ENCODE measurements at places on chromosomes 4 and X.
A peak's percentile ranks its signal among the peaks of the same experiment; 100 is the strongest.

DNA sequence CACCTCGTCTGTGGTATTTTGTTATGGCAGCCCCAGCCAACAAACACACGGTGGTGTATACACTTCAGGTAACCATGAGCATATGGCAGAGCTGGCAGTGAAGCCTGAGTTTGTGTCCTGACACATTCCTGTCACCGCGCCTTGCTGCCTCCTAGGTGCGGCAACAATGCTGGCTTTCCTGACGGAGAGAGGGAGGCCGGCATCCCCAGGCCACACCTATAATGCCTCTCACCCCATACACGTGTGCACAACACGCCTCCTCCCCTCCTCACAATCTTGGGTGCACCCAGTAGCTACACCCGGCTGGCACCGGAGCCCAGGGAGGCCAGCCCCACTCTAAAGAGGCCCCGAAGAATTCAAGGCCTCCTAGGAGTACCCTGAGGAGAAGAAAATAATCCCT, 158.5 kb downstream of the NSUN7 start:
- DNase-seq, result no peak

GRCh38 chrX:136251041-136251991, at the start of gene MAP7D3:
TSS of gene MAP7D3 (minus strand) at chrX:136251400. CDS start at chrX:136251358, 42 bp downstream.
- peak; percentile 60 for DNase-seq

DNA sequence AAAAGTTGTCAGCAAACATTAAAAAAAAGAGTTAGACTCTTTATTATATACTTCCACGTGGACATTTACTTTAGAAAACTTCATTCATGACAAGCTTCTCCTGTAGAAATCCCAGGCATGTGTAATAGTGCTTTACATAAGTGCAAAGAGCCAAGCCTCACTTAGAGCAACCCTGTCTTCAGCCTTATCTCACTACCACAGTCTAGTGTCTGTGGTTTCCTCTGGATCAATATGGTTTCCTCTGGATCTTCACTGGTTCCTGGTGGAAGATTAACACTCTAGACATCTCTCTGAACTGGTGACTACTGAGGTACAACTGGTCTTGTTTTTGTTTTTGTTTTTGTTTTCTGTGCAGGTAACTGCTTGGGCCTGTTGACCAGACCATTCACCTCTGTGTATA, 18.4 kb upstream of the ARMCX5 start:
- DNase-seq, result no peak

DNA sequence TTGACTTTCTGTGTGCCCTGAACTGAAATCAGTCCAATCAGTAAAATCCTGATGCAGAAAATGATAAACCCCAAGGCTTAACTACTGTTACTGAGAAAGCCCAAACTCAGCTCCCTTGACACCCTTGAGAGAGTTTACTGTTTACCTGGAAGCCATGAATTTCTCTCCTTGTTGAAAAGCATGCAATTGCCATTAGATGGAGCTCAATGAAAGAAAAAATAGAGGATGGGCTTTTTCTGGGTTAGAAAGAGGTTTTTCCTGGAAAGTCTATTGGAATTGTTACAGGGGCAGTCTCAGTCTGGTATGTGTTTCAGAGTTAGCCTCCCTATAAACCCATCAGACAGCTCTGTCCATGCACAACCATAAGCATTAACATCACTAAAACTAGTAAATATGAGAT, 66.4 kb upstream of the C4orf54 start:
- DNase-seq, result no peak

DNA sequence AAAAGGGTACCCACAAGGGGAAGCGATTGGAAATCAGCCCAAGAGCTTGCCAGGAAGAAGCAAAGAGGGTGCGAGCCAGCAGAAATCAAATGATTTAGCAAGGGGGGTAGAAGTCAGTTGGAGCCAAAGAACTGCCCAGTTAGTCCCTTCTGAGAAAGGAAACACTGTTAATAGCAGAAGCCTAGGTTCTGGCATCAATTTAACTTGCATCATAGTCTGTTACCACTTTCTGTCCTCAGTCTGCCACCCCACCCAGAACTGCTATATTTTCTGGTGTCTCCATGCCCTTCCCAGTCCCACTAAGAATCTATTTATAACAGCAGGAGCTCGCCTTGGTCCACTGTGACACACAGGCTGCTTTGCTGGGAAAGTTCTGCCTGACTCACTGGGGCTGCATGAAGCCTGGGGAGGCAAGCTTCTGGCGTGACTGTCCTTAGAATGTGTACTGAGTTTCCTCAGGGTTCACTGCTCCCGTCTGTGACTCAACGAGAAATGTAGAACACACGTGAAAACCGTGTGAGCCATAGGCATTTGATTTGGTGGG, 157.8 kb upstream of the TTC29 start:
- no peak for DNase-seq

DNA sequence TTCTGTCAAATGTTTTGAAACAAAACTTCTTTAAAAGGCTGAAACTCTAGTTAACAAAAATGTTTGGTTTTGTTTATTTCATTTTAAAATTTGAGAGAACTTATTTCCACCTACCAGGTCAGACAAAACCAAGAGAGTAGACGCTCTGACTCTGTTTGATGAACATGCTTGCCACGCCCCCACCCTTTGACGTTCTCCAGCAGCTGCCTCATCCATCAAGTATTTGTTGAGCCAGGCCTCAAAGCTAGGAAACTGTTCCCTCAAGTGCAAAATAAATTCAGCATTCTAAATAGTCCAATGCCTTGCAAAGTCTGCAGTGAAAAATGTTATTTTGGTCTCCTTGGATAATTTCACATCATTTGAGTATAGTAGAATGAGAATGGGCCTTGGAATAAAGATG, 121.6 kb downstream of the GUCY2F start:
- DNase-seq, result no peak

- DNase-seq, result peak; percentile 81
These were observed 49.5 kb upstream of the ATP6AP2 start for GRCh38 chrX:40531056-40531826.

DNA sequence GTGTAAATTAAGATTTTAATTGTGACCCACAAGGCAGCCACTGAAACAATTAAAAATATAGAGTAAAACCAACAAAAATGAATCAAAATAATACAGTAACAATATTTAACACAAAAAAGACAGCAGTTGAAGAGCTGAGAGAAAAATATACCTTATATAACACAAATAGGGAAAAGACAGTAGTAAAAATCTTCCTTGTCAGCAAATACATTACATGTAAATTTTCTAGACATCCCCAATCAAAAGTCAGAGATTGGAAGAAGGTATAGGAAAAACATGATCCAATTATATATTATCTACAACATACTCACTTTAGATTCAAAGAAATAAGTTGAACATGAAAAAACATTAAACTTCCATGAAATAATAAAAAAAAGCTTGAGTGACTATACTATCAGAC, 330.8 kb downstream of the UBE2NL start:
- DNase-seq, result no peak

DNA sequence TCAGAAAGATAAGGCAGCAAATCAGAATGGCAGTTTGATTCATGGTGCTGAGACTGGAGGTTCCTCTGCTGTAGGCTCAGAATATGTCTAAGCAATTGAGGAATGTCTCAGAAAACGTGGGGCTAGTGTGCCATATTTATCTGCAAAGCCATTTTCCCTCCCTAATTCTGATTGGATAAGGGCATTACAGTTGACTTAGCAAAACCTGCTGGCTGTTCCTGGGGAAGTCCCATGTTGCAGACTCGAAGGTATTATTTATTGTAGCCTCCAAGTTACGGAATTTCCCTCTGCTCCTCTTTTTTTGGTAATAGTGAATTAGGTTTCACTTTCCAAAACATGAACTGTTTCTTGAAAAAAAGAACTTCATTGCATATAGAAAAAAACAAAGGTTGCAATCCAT, at the start of gene CXCL10:
TSS of gene CXCL10 (minus strand) at position 109 of the 400 bp plus-strand sequence. CDS start at position 43, 66 bp downstream.
- no peak for DNase-seq

DNA sequence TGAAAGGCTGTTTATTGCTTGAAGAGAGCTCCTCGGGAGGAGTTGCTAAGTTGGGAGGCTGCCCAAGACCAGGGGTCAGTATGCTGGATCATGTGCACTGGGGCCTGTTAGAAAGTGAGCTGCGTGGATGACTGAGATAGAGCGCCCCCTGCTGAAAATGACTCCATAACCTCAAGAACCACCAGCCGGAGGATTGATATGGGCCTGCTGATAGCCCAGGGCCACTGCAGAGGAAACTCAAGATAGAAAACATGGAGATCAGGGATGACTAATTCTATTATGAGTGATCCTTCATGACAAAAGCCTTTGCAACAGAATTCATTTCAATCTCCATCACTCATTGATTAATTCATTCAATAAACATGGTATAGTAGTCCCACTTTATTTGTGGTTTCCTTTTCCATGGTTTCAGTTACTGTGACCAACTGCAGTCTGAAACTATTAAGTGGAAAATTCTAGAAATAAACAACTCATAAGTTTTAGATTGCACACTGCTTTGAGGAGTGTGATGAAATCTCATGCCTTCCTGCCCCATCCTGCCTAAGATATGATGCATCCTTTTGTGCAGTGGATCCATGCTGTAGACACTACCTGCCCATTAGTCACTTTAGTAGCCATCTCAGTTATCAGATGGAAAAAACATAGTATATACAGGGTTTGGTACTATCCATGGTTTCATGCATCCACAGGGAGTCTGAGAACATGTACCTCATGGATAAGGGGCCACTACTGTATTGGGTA, 126.7 kb upstream of the MBNL3 start:
- peak; percentile 20 for DNase-seq

- no peak for DNase-seq
These were observed 7.1 kb upstream of the MAPK10 start for GRCh38 chr4:86366920-86367319.

- DNase-seq, result no peak
These were observed 15.1 kb downstream of the LAMP2 start for GRCh38 chrX:120453985-120454384.

DNA sequence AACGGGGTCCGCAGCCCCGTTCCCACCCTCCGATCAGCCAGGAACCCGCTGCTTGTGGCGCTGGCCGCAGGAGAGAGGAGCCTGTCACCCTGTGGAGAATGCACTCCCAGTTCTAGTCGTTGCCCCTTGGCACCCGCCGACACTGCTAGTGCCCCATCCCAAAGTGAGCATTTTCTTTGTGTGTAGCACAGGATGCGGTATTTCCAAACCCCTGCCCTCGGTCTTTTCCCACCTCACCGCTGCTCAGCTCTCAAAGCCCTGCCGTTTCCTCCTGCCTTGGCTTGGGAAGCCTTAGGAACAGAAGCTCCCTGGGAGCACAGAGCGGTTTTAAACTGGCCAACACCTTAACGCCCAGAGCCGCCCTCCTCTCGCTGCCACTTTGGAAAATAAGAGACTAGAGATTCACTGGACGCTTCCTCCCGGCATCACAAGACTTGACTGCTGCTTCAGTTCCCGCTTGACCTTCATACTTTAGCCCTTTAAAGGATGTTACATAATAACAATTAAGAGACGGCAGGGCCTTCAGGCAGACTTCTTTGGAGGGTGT, 772 bp downstream of the CYP4V2 start:
- DNase-seq, result peak; percentile 12

GRCh38 chr4:118273642-118274041, 79.2 kb downstream of the PRSS12 start:
- no peak for DNase-seq

GRCh38 chr4:52685316-52685715, 26.2 kb upstream of the USP46 start:
- DNase-seq, result no peak

- no peak for DNase-seq
These were observed 149.2 kb downstream of the CBR4 start for GRCh38 chr4:168860827-168861226.

- no peak for DNase-seq
These were observed 23.5 kb upstream of the IRAK1 start for GRCh38 chrX:154043003-154043763.

DNA sequence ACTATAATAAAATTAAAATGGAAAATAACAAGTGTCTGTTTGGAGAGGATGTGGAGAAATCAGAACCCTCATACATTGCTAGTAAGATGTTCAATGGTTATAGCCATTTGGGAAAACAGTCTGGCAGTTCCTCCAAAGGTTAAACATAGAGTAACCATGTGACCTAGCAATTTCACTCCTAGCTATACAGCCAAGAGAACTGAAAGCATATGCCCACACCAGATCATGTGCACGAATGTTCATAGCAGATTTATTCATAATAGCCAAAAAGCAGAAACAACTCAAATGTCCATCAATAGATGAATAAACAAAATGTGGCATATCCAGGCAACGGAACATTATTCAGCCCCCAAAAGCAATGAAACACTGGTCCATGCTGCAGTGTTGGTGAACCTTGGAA, 9.4 kb upstream of the CCNQ start:
- DNase-seq, result no peak

DNA sequence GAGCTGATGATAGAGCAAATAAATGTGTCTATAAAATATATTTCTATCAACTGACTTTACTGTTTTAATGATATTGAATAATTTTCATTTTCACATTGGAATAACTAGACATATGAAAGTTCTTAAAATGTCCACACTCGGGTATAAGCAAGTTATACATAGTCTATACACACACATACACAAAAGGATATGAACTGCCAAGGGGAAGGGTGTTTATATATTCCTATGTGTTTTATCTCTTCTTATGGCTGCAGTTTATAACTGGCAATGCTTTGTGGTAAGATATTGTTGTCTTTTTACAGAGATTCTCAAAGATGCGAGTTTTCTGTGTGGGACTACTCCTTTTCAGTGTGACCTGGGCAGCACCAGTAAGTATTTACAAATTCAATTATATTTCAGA, 1.6 kb downstream of the MEPE start:
- no peak for DNase-seq

GRCh38 chr4:113882668-113883067, 96.8 kb downstream of the ARSJ start:
- DNase-seq, result no peak

- DNase-seq, result no peak
These were observed 43.3 kb downstream of the RHOH start for GRCh38 chr4:40240040-40240653.

GRCh38 chrX:84188320-84188834, 378 bp upstream of the RPS6KA6 start:
- peak; percentile 69 for DNase-seq

DNA sequence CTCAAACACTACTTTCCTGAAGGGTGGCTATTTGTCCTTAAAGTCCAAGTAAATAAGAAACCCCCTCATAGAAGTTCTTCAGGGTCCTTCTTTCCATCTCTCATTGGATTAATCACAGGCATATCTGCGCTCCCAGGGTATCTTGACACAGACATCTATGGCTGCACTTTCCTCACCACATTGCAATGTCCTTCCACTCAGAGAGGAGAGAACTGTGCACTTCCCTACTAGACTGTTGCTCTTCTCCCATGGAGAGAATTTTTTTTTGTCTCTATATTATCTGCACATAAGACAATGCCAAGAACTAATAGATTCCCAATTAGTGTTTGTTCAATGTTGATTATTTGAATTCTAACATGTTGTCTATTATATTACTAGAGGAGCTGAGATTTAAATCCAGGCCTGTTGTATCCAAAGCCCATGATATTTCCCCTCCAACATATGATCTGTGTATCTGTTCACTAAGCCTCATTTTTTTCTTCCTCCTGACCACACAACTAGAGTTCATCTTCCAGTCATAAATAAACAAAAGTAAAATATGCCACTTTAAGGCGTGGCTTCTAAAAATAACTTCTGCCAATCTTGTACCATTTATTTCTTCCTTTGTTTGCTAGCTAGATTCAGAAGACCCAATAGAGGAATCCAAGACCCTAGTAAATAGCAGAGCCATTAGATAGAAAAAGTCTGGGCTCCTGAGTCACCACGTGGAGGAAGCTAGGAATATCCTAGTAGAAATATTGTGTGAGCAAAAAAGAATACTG, 61.5 kb upstream of the FAM241A start:
- no peak for DNase-seq

GRCh38 chr4:138494116-138494515, 252.0 kb upstream of the SLC7A11 start:
- no peak for DNase-seq

All from NCI-H524 (cell line).